ENCODE measurements at places on chromosomes 6 and 20.

GRCh38 chr6:1894954-1895353 lies 285.2 kb downstream of the FOXC1 start:
- no peak for DNase-seq

DNA sequence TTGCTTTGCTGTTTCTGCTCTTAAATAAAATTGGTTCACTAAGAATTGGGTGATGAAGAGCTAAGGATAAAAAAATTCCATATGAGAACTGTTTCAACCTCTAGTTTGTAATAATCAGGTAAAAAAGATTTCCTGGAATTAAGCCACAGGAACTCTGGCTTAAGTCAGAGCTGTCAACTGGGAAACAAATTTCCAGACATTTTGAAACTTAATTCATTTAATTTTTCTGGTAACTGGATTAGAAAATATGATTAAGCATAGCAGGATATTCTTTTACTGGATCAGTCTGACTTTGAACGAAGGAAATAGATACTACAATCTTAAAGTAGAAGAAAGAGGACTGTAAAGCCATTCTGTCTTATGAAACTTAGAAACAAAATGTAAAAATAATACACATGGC lies 1.3 kb upstream of the VIP start:
- DNase-seq: no peak

- peak; percentile 45 for DNase-seq
Observed at GRCh38 chr6:11317885-11318771, 85.7 kb upstream of the NEDD9 start.

DNA sequence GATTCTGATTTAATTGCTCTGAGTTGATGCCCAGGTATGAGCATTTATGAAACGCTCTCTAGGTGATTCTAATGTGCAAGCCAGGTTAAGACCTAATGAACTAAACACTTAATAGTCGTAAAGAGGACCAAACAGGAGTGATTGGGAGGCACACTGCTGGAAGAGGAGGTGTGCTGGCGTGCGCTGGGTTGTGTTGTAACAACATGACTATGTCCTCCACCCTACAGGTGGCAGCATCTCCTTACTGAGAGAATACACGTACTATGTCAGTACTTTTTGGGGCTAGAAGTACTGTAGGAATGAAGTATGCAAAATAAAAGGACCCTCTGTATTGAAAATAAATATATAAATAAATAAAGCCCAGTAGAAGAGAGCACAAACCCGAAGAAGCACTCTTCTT lies 11.9 kb downstream of the C6orf89 start:
- DNase-seq: no peak

DNA sequence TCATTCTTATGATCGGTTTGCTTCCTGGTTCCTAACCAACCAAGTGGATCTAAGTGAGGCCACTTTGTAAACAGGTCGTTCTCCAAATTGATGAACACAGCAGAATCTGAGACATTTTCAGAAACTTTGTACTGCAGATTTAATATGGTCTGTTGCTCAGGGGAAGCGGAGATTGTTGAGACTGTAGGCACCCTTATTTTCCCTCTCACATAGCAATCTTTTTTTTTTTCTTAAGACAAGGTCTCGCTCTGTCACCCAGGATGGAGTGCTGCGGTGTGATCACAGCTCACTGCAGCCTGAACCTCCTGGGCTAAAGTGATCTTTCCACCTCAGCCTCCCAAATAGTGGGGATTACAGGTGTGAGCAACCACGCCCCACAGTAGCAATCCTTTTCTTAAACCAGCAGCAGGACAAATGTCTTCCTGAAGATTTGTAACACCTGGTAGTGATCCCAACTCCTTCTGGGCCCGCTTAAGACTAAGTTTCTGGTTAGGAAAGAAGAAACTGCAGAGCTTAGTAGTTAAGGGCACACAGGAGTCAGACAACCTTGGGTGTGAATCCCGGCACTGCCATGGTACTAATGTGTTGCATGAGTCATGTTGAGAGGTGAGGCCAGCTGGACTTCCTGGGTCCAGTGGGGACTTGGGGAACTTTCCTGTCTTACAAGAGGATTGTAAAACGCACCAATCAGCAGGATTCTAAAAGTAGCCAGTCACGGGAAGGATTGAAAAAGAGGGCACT lies 48.4 kb upstream of the EZR start:
- no peak for DNase-seq

- no peak for DNase-seq
Observed at GRCh38 chr6:35298625-35299140, 1.1 kb downstream of the DEF6 start.
